Right ventricle myocardium superior (tissue), 1 donor: ENCODE measurements at places on chromosomes 5 and 9. TPM values are rescaled to one million over a fixed set of nuclear protein-coding genes. Genes with fewer than 3 reads are reported as not detected.

GRCh38 chr5:168047043-168047668 lies 244.3 kb upstream of the WWC1 start:
- peak; percentile 41 for DNase-seq

GRCh38 chr5:38932854-38933408 lies 87.1 kb downstream of the OSMR start:
- no peak for DNase-seq

TCF7 gene
- 2.2 TPM for total RNA-seq

GRCh38 chr5:73948720-73949119 lies 322.7 kb downstream of the ARHGEF28 start:
- no peak for DNase-seq

CDC20B gene
- total RNA-seq = not detected

DNA sequence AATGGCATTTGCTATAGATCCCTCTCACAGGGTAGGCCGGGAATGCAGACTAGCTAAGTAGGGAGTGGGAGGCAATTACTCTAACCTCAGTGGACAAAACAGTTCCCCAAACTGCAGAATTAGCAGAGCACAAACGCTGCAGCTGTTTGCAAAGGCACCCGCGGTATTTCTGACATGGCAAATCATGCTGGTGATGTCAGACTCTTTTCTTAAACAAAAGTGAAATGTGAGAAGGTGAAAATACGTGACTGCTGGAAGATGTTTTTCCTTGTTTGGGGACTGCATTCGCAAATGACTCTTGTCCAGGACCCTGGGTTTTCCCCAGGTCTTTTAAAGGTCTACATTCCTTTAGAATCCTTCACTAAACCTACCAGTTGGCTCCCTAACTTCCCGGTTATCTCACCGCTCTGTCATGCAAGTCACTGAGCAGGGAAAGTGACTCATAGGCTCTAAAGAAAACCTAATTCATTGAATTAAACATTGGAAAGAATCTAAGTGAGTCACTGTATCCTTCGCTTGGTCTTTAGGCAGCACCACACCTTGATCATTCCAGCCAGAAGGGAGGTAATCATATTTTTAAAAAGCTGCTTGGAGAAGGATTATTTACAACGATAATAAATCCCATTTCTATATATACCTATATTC lies 91.5 kb upstream of the DNAH5 start:
- DNase-seq = no peak

DNA sequence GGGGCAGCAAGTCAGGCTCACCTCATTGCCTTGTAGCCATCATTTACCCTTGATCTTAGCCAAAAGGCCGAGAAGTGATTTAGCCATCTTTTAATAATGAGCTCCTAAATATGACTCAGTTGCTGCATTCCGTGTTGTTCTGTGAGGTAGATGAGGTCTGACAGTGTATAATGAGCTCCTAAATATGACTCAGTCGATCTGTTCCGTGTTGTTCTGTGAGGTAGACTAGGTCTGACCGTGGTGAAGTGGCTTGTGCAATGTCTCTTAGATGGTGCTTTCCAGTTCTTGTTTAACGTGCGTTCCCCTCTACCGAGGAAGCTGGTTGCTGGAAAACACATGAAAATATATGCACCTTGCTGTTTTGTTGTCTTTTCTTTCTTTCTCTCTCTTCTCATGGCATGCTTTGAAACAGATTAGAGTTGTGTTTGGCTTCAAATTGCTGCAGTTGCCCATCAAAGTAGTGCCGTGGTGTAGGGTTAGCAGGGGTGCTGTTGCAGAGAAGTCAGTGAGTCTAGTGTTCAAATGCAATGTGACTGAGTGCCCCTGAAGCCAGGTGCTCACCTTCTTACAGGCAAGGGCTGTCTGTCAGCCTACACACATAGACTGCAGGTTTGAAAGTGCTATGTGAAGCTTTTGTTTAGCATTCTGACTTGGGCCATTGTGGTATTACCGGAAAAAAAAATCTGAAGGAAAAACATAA lies 118.6 kb downstream of the KDM4C start:
- no peak for DNase-seq

PCDHGB7 gene
- 9.8 TPM for total RNA-seq

RALGPS1 gene
- 17.7 TPM for total RNA-seq

DNA sequence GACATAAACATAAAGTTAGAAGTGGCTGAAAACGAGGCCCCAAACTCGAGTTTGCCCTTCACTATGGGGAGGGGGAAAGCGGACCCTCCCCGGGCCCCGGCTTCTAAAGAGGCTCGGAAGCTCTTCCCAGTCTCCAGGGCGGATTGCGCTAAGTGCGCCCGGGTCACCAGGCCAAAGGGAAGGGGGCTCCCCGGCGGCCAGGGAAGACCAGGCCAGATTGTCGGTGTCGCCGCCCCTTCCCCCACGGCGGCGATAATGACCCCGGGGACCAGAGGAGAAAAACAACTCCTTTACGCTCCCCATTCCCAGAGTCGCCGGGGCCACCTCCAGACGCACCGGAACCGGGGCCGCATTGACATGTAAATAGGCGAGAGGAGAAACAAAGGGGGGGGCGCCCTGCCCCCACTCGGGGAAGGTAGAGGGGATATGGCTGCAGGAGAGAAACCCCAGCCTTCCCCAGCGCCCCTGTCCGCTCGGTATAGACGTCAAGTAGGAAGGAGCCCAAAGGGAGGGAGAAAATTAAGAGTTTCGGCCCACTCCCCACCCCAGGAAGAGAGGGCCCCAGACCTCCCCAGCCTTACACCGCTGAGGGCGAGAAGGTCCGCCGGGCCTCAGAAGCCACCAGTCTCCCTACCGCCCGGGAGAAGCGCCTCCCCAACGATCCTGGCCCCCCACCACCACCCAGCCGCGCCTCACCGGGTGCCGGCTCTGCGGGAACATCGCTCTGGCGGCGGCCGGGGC lies 1.7 kb downstream of the TLE1 start:
- peak; percentile 61 for DNase-seq

DOCK8 gene
- 3.4 TPM for total RNA-seq
